ENCODE measurements at places on chromosomes 1 and 21. TPM values are rescaled to one million over a fixed set of nuclear protein-coding genes. Genes with fewer than 3 reads are reported as not detected.
A peak's percentile ranks its signal among the peaks of the same experiment; 100 is the strongest.

Gene HSPB7
- total RNA-seq, result 111 TPM

DNA sequence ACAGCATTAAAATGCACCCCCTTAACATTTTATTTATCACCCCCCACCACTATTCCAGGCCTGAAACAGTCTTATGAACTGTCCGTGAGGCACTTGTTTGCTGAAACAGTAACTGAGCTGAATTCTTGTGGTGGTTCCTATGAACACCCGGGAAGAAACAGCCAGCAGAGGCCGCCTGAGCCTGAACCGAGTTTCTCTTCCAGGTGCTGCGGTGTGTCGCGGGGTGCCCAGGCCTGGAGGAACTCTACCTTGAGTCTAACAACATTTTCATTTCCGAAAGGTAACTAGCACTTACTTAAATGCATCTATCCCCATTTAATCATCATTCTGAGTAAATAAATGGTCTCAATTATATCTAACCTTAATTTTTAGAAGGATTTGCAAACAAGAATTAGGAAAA, 66.8 kb downstream of the TBCE start:
- no peaks in the 10 kb centered on the region for H3K27me3 ChIP-seq
- no peak overlapping the region for H3K27ac ChIP-seq
- H3K4me1 ChIP-seq, result no peaks in the 10 kb centered on the region
- no peak for DNase-seq
- peaks cover 51% of the 10 kb centered on the region for H3K36me3 ChIP-seq
- no peak overlapping the region for H3K4me3 ChIP-seq

DNA sequence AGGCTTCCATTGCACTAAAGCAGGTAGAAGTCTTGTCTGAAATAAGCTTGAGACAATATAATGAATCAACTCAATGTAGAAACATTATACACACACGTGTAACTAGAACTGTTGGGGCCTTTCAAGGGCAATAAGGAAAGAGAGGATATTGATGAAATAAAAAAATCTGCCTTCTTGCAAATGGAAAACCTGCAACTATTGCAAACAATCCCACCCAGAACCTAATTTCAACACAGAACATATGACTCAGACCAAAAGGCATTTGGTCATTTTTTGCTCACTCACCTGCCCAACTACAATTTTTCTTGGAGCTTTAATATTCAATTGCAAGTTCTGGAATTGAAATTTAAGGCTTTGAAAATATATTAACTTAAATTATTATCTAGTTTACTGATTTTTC, 900.1 kb downstream of the TTLL7 start:
- H3K4me1 ChIP-seq, result peaks cover 22% of the 10 kb centered on the region
- no peaks in the 10 kb centered on the region for H3K27me3 ChIP-seq
- no peak for DNase-seq
- H3K4me3 ChIP-seq, result no peak overlapping the region

DNA sequence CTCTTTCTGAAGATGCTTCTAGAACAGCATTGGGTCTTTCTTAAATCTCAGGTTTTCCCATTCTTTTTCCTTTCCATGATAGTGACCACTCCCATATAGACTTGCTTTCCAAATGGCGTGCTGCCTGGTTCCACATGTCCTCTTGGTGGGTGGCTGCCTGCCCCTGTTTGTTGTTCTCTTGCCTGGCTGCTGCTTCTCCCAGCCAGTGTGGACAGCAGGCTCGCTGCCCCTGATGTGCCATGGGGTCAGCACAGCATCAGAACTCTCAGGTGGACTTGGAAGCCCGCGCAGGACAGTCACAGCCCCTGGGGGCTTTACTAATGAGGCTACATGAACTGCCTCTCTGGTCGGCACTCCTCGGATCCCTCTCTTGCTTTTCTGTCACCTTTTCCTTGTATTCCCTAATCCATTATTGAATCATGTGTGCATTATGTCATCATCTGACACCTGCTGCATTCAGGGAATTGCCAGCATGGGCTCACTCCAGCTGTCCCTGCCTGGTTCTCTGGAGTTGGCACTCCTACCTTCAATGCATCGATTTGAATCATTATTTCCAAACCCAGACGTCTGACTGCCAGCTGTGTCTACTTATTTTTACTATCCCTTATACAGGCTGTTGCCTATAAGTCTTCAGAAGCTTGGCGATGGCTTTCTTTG, 100.5 kb upstream of the COA6 start:
- no peaks in the 10 kb centered on the region for H3K36me3 ChIP-seq
- no peak for DNase-seq
- no peaks in the 10 kb centered on the region for H3K27me3 ChIP-seq
- H3K27ac ChIP-seq, result no peak overlapping the region
- H3K4me1 ChIP-seq, result no peaks in the 10 kb centered on the region

GRCh38 chr1:14017531-14017961, 317.6 kb downstream of the PRDM2 start:
- peaks cover 13% of the 10 kb centered on the region for H3K27me3 ChIP-seq
- no peaks in the 10 kb centered on the region for H3K36me3 ChIP-seq
- H3K27ac ChIP-seq, result no peak overlapping the region

GRCh38 chr1:206930210-206930798, 8.6 kb upstream of the FCMR start:
- H3K27me3 ChIP-seq, result no peaks in the 10 kb centered on the region
- H3K36me3 ChIP-seq, result no peaks in the 10 kb centered on the region
- H3K4me3 ChIP-seq, result no peak overlapping the region
- H3K27ac ChIP-seq, result no peak overlapping the region
- no peak for DNase-seq
- H3K4me1 ChIP-seq, result no peaks in the 10 kb centered on the region

DNA sequence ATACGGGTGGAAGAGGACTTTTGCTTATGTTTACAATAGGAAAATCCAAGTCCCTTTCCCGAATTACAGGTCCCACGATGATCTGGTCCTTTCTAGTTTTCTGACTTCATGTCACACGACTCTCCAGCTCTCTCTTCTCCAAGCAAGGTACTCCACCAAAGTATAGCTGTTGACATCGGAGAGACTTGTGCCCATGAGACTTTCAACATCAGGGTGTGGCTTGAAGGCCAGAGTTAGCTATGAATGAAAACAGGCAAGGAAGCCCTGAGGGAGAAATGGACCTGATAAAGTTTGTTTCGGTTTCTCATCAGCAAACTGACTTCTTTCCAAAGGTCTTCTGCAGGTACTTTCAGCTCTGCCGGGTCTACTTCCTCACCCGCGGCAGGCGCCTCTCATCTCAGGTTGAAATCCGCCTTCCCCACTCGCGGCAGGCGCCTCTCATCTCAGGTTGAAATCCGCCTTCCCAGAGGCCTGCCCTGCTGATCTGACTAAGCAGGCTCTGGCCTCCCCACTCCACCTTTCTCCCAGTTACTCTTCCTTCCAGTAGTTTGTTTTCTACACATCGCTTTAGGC, 2.1 kb upstream of the PER3 start:
- DNase-seq, result no peak
- H3K27ac ChIP-seq, result peak overlapping the region; percentile 98
- peaks cover 38% of the 10 kb centered on the region for H3K4me1 ChIP-seq
- H3K36me3 ChIP-seq, result peaks cover 54% of the 10 kb centered on the region

DNA sequence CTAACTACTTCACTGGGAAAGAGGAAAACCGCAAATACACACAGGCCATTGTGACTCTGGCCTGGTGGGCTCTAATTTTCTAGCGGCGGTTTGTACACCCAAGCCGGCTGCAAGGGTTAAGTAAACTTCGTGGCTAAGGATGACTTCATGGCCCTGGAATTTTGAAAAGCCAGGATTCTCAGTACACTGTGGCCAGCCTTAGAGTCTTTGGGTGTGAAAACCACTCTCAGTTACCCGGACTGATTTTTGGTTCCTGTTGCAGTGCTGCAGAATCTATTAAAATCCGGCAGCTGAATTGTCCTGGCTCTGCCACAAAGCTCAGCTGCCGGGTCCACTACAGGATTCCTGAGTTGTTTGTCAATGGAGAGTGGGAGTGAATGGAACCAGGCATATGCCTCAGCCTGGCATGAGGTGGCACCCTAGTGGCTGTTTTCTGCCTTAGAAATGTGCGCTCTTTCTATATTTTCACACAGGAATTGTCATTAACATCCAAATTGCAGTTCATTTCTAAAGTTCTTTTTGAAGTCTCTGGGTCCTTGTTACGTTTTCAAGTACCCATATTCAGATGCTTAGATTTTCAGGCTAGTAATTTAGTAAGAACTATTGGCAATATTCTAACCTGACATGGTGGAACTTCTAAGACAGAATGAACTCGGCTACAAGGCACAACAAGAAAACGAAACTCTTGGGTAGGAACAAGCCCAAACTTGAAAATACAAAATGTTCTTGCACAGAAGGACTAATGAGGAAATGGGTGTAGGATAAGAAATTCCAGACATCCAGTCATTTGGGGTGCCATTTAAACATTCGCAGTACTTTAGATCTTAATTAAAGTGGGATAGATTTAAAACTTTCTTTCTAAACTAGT, 255.9 kb downstream of the NFIA start:
- no peaks in the 10 kb centered on the region for H3K27me3 ChIP-seq
- peaks cover 35% of the 10 kb centered on the region for H3K4me1 ChIP-seq
- peak overlapping the region; percentile 37 for H3K4me3 ChIP-seq
- peak overlapping the region; percentile 82 for H3K27ac ChIP-seq

Gene BMP8A
- 2.5 TPM for total RNA-seq

DNA sequence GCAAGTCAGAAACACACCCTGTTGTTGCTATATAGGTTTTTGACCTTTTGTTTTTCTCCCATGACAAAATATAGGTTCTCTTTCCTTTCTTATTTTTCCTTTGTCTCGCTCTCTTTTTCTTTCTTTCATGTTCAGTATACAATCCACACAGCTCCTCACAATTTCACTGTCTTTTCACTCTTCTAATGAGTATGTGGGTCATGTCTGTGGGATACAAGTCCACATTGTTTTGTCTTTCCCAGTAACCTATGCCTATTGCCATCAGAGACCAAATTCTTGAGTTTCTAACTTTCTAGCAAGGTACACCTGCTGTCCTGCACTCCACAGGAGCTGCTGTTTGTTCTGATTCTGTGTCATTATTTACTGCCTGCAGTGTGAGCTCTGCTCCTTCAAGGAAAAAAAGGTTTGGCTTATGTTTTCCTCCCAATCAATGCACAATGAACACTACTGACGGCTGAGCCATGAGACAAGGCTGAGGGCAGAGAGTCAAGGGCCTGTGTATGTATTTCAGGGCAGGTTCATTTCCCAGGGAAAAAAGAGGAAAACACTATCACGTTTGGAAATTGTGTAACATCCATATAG, 453.8 kb downstream of the NEGR1 start:
- DNase-seq, result no peak
- no peaks in the 10 kb centered on the region for H3K27me3 ChIP-seq
- no peaks in the 10 kb centered on the region for H3K36me3 ChIP-seq
- H3K4me3 ChIP-seq, result no peak overlapping the region
- H3K27ac ChIP-seq, result no peak overlapping the region

GRCh38 chr21:44290327-44291077, 4.8 kb downstream of the AIRE start:
- DNase-seq, result no peak
- H3K4me1 ChIP-seq, result peaks cover 22% of the 10 kb centered on the region
- H3K27me3 ChIP-seq, result peaks cover 9% of the 10 kb centered on the region
- H3K4me3 ChIP-seq, result no peak overlapping the region

DNA sequence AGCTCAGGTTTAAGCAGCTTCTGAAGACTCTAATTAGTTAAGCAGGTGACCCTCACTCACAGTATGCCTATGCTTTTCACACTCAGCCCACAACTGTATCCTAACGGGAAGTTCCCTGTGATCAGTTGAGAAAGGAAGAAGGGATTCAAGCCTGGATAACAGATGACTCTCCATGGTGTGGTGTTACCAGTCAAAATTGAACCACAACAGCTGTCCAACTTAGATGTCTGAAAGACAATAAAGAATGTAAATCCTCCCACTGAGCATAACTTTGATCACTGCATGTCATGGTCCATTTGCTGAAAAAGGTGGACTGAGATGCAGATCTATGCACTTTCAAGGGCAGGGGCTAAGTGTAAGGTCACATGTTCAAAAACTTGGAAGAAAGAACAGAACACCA, 32.3 kb upstream of the DIPK1A start:
- no peak overlapping the region for H3K4me3 ChIP-seq
- DNase-seq, result no peak
- H3K4me1 ChIP-seq, result no peaks in the 10 kb centered on the region

Gene LEPROT
- total RNA-seq, result 73.3 TPM

- no peaks in the 10 kb centered on the region for H3K4me1 ChIP-seq
- peak; percentile 77 for DNase-seq
- no peak overlapping the region for H3K27ac ChIP-seq
- no peaks in the 10 kb centered on the region for H3K27me3 ChIP-seq
These were observed 423.0 kb downstream of the RPS6KC1 start for GRCh38 chr1:213474054-213474453.

- no peak for DNase-seq
- H3K36me3 ChIP-seq, result no peaks in the 10 kb centered on the region
- H3K27ac ChIP-seq, result no peak overlapping the region
- H3K4me1 ChIP-seq, result no peaks in the 10 kb centered on the region
These were observed 60.8 kb downstream of the NGF start for GRCh38 chr1:115277276-115277675.

Gene CLEC20A
- not detected for total RNA-seq

GRCh38 chr1:90605070-90605469, 112.0 kb downstream of the BARHL2 start:
- DNase-seq, result no peak
- no peaks in the 10 kb centered on the region for H3K4me1 ChIP-seq
- H3K36me3 ChIP-seq, result no peaks in the 10 kb centered on the region
- H3K27ac ChIP-seq, result no peak overlapping the region
- no peaks in the 10 kb centered on the region for H3K27me3 ChIP-seq
- H3K4me3 ChIP-seq, result no peak overlapping the region

GRCh38 chr1:30038134-30039025, 685.0 kb downstream of the MATN1 start:
- no peaks in the 10 kb centered on the region for H3K36me3 ChIP-seq
- H3K27ac ChIP-seq, result no peak overlapping the region
- peak; percentile 89 for DNase-seq
- no peaks in the 10 kb centered on the region for H3K4me1 ChIP-seq
- H3K4me3 ChIP-seq, result no peak overlapping the region
- no peaks in the 10 kb centered on the region for H3K27me3 ChIP-seq

- H3K27ac ChIP-seq, result no peak overlapping the region
- no peaks in the 10 kb centered on the region for H3K36me3 ChIP-seq
- no peaks in the 10 kb centered on the region for H3K4me1 ChIP-seq
- H3K27me3 ChIP-seq, result no peaks in the 10 kb centered on the region
- no peak overlapping the region for H3K4me3 ChIP-seq
These were observed 45.9 kb upstream of the NRDC start for GRCh38 chr1:51924455-51924854.

GRCh38 chr1:53890522-53890941, 935 bp upstream of the YIPF1 start:
- peak overlapping the region; percentile 94 for H3K4me3 ChIP-seq
- peak overlapping the region; percentile 79 for H3K27ac ChIP-seq
- H3K27me3 ChIP-seq, result no peaks in the 10 kb centered on the region
- H3K4me1 ChIP-seq, result peaks cover 13% of the 10 kb centered on the region
- H3K36me3 ChIP-seq, result no peaks in the 10 kb centered on the region

Measured in esophagus muscularis mucosa (tissue), 4 donors.